ENCODE measurements at places on chromosomes 7 and 10.

DNA sequence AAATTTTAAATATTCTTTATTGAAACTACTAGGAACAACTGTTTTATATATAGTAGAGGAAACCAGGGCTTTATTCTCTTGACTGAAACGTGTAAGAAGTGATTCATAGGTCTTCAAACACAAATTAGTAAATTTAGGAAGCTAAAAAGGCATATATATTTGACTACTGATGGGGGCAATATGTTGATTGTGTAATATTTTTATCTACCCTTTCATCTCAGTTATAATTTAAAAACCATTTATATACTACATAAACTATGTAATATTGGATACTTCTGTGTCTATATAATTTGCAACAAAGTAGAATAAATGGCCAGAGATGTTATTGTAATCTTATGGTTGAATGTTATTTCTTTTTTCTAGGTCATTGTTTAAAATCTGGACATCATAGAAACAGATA lies 269.3 kb upstream of the KAT6B start:
- DNase-seq: no peak

DNA sequence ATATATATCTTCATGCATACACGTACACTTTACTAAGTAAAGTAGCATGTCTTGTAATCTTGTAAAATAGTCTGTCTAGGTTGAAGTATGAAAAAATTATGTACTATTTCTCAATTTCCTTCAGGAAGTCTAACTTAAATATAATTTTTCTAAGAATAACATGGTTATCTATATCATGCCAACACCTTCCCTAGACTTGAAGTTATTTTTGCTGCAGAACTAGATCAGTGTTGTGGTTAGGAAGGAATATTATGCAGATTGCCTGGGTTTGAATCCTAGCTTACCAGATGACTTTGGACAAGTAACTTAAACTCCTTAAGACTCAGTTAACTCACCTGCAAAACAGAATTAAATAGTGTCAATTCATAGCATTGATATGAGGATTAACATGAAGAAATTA lies 142.2 kb upstream of the SEMA3A start:
- DNase-seq: no peak

DNA sequence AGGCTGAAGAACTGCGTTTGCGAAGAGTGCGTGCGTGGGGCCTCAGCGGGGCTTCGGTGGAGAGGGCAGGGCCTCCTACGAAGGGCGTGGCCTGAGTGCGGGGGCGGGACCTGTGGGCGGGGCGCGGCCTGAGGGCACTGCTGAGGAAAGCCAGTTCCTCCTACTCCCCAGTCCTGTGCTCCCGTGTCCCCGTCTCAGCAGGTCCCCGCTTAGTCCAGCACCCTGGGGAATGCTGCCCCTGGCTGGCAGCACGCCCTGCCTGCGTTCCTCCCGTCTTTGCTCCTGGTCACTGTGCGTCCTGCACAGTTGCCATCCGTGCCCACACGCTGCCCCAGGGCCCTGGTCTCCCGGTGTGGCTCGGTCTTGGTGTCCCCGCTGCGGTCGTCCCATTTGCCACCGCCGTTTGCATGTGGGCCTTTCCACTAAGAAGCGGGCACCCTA lies 177.1 kb downstream of the ZNF248 start:
- DNase-seq: no peak

DNA sequence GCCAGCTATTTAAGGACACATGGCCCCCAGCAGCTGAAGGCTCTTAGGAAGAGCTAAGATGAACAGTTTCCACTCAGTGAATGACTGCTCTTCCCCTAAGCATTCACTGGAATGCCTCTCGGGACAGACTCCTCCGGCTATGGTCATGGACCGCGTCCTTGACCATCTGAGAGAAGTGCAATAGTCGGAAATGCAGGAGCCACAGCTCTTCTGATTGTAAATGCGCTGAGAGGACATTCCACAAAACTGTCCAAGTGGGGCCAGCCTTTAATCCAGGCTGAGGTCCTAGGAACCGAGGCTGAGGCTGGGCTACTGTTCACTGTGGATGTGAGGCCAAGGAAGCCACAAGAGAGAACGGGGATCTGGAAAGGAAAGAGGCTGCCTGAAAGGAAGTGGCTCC lies 162.0 kb upstream of the TMEM72 start:
- no peak for DNase-seq

GRCh38 chr10:132880128-132880981 lies 62.0 kb downstream of the CFAP46 start:
- DNase-seq: no peak

- no peak for DNase-seq
These were observed 13.0 kb downstream of the GALNT17 start for GRCh38 chr7:71144963-71145362.

DNA sequence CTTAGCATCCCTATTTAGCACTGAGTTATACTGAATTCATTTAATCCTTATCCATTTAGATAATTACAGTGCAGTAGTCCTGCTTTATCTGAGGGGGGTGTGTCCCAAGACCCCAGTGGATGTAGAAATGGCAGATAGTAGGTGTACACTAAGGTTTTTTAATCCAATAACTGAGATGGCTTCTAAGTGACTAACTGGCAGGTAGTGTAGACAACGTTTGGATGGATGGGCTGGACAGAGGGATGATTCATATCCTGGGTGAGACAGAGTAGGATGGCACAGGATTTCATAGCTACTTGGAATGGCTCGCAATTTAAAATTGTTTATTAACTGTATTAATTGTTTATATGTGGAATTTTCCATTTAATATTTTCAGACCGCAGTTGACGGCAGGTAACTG lies 295.6 kb downstream of the CCDC3 start:
- DNase-seq: no peak

GRCh38 chr7:45401155-45401554 lies 173.0 kb upstream of the ADCY1 start:
- no peak for DNase-seq

GRCh38 chr10:11499425-11500071 lies 111.9 kb downstream of the USP6NL start:
- no peak for DNase-seq

- DNase-seq: no peak
These were observed 116.7 kb downstream of the CYP26A1 start for GRCh38 chr10:93190372-93190771.

DNA sequence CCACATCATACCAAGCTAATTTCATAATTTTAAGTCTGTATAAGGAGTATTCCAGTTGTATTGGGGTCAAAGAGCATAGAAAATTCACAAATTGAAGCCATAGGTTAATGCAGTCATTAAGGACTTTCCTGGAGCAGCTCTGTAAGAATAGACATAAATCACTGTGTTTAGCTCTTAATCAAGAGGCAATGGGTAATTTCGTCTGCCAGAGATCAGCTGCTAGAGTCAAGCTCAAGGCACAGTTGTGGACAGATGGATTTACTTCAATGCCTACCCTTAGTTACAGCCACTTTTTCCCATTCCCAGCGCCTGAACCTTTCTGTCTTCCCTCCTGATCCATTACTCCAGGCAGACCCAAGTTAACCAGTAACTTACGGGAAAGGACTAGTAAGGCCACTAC lies 40.6 kb upstream of the AGBL3 start:
- DNase-seq: no peak

Data from OCI-LY7 (cell line).